Stimulated activated CD4-positive, alpha-beta T cell treated with anti-CD3 and anti-CD28 coated beads, Interleukin-4, amount 100 ng/mL, for 4 hours (primary cell): ENCODE measurements at places on chromosomes 12 and 14.
A peak's percentile ranks its signal among the peaks of the same experiment; 100 is the strongest.

GRCh38 chr12:38386205-38386985, 69.8 kb downstream of the ALG10B start:
- DNase-seq = no peak

DNA sequence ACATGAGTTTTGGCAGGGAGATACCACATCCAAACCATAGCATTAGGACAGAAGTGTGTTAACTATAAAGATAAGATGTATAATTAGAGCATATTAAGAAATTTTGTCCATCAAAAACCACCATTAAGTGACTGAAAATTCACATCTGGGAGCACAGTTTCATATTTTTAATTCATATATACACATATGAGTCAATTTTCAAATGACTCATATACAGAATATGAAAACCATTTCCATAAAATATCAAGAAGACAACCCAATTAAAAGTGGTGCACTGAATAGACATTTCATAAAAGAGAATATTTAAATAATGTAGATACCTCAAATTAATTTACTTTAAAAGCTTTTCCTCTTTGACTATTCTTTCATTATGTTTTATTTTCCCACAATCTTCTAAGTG, 25.3 kb downstream of the MUCL1 start:
- DNase-seq = no peak

DNA sequence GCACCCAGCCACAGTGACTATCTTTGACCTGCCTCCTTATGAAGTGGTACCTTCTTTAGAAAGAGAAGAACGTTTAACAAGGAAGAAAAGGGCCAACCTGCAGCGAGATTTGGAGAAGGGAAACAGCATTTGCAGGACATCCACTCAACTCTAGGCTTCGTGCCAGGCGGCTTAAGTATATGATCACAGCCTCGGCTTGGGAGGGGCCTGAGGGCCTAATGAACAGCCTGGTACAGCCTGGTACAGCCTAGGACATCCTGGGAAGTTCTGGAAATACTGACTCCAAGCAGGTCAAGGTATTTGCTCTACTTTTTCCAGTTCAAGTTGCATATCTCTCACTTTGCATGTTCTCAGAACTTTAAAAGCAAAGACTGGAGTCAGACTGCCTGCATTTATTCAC, 16.1 kb downstream of the HCAR2 start:
- DNase-seq = no peak

DNA sequence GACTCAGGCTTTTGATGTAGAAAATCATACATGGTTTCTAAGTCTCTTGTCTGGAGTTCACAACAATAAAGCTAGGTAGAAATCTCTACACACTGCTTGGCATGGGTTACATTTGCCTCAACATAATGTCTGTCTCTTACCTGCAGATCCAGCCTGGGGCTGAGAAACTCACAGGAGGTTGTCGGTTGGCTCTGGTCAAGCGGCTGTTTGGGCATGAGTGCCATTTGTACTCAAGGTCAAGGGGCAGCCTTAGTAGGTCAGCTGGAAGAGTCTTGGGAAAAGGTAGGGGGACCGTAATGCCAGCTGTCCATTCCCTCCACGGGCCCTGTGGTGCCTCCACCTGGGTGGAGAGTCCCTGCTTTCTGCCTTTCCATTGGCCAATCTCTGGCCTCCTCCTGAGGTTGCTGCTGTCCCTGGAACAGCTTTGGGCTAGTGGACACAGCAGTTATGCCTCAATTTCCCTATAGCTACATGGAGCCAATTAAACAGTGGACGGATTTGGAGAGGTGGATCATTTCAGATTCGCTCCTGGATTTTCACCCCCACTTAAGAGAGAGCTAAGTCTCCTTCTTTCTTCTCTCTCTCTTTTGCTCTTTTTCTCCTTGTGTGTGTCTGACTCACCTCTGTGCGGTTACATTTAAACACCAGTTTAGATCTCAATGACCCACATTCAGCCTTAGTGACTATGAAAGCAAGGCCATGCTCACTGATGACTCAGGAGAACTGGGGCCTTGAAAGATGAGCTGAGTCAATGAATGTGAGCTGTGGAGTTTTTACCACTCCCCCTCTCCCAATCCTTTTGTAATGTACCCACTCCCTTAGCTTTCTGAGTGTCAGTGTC, 132.8 kb upstream of the HIF1A start:
- DNase-seq = peak; percentile 68

DNA sequence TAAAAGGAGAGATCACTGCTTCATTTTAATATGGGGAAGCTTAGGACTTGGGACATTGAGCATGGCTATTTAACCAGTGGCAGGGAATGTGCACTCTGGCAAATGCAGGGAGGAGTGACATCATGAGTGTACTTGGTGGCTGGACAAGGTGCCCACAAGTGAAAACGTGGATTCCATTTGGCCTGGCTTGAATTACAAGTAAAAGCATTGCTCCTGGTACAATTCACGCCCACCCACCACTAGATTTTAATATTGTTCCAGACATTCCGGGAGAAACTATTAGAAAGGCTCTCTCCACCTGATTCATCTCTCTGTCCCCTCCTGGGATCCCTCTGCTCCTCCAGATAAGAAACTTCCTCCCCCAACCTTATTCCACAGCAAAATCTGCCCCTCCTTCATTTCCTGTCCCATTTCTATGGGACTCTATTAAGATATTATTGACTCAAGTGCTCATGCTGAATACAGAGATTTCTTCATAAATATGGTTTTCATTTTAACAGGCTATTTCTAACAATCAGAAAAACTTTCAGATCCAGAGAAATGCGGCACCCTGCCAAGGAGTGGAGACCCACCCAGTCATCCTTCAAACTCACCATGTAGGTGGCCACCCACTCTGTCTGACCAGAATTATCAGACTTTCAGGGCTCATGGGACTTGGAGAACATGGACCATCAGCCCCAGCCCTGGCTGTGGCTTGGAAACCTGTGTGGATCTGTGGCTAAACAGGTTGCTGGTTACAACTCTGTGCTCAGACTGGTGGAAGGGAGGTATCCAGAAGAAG, 43.2 kb downstream of the SSPN start:
- DNase-seq = no peak

- no peak for DNase-seq
These were observed 8.7 kb upstream of the SMCO2 start for GRCh38 chr12:27437839-27438238.

- no peak for DNase-seq
These were observed 172.4 kb upstream of the PLXNC1 start for GRCh38 chr12:93976024-93976423.

DNA sequence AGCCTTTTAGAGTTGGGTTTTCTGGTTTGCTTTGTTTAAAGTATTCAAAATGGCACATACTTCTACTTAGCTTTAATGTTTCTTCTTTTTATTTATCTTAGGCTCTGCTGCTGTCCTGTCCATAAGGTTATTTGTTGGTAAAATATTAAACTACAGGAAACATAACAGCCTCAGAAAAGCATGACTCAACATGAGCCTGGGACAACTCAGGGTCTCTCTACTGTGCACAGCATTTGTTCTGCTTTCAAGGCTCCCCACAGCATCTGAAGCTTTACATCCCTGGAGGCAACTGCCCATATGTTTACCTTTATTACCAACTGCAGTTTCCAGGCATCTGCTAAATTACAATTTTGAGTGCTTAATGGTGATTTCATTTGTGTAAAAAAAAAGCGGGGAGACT, 954.2 kb upstream of the FBXO33 start:
- DNase-seq = no peak

- DNase-seq = no peak
These were observed 38.6 kb downstream of the BTG1 start for GRCh38 chr12:92107094-92107493.

GRCh38 chr12:7542813-7543212, 39.2 kb upstream of the CD163 start:
- no peak for DNase-seq

- DNase-seq = no peak
These were observed 103.3 kb downstream of the AEBP2 start for GRCh38 chr12:19542606-19543005.

DNA sequence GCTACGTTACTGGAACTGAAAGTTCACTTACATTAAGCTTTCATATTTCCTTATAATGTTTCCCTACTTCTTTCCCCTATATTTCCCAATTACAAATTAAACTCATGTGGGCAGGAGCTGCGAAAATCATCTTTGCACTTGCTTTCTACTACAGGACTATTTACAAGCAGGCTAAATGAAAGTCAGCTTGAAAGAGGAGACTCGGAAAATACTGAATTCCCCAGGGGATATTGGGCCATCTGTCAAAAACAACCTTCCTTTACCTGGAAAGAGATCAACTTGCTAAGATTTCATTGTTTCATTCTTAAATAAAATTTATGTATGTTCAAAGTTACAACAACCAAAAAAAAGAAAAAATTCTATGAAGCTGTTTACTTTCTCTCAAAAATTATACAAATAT, 92.8 kb upstream of the BBS10 start:
- no peak for DNase-seq

- DNase-seq = no peak
These were observed 77.4 kb downstream of the LLPH start for GRCh38 chr12:66052988-66053615.

DNA sequence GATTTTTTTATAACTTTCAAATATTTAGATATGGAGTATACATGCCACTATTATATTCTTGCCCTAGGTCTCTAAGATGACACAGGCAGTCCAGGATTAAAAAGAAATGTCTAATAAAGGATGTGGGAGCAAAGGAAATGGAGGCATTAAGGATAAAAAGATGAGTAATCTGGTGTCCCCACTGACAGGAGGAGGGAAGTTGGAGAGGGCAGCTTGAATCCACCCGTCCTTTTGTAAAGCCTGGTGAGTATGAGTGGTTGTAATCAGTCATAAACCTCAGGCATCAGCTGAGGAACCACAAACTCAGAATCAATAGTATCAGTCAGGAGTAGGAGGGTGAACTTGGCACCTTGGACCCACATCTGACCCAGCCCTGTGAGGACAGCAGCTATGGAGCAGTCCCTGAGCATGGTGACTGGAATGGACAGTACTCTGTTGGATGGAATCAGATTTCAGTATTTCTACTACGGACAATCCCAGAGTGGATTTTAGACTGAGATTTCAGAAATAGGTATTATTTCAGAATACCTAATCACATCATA, 100.5 kb downstream of the EXOC5 start:
- no peak for DNase-seq

DNA sequence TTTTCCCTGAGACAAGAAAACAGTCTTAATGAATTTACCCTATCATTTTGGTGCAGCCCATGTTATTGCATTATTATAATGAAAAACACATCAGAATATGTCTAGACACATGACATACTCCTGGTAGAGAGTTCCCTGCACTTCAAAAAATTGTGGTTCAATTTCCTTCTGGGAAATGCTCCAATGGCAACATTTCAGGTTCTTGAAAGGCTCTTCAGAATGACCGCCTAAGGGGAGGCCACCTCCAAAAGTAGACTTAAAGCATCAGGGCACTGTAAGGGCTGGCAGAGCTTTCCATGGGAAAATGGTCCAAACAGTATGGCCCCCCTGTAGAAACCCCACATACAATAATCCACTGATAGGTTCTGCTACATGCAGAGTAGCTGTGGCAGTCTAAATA, 110.7 kb downstream of the SLC25A21 start:
- no peak for DNase-seq

GRCh38 chr12:29728030-29728429, 55.7 kb downstream of the TMTC1 start:
- no peak for DNase-seq

GRCh38 chr12:115866909-115867525, 410.5 kb downstream of the MED13L start:
- DNase-seq = no peak

GRCh38 chr14:34087571-34087970, 136.7 kb upstream of the EGLN3 start:
- no peak for DNase-seq

- no peak for DNase-seq
These were observed 132.7 kb downstream of the PAPOLA start for GRCh38 chr14:96634896-96635295.

GRCh38 chr12:104230304-104231095, 14.9 kb downstream of the TXNRD1 start:
- DNase-seq = no peak

DNA sequence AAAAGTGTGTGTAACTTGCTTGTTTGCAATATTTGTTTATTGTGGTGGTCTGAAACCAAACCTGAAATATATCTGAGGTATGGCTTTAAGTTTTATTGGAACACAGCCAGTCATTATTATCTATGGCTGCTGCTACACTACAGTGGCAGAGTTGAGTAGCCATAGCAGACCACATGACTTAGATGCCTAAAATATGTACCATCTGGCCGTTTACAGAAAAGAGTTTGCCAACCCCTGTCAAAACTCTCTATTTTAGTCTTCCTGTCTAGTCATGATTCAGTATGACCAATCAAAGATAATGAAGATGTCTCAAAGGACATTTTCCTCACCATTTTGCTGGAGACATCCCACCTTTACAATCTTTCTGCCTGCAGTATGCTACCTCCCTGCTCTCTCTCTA, 242.3 kb downstream of the ANO6 start:
- no peak for DNase-seq

DNA sequence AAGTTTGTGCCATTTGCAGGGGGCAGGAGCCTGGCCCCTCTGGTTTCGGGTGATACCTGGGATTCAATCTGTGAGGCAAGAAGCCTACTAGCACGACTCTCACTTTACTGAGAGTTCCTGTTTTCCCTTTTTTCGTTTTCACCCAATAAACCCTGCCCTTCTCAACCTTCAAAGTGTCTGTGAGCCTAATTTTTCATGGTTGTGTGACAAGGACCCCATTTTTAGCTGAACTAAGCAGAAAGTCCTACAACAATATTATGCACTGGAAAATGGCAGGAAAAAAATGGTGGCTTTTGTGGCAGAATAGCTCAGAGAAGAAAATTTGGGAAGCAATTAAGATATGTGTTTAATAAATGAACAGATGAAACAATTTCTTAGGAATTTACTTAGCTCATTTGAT, 432.1 kb downstream of the C12orf50 start:
- no peak for DNase-seq

GRCh38 chr12:68364893-68365725, 32.9 kb upstream of the MDM1 start:
- DNase-seq = peak; percentile 76

DNA sequence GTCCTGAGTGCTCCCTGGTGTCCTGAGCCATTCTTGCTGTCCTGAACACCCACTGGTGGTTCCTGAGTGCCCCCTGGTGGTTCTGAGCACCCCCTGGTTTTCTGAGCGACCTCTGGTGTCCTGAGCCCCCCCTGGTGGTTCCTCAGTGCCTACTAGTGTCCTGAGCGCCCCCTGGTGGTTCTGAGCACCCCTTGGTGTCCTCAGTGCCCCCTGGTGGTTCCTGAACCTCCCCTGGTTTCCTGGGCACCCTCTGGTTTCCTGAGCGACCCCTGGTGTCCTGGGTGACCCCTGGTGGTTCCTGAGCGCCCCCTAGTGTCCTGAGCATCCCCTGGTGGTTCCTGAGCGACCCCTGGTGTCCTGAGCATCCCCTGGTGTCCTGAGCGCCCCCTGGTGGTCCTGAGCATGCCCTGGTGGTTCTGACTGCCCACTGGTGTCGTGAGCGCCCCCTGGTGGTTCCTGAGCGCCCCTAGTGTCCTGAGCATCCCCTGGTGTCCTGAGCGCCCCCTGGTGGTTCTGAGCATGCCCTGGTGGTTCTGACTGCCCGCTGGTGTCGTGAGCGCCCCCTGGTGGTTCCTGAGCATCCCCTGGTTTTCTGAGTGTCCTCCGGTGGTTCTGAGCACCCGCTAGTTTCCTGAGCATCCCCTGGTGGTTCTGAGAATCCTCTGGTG, 473.1 kb downstream of the TMEM121 start:
- DNase-seq = peak; percentile 56
